ENCODE measurements at places on chromosomes 1 and 21.
A peak's percentile ranks its signal among the peaks of the same experiment; 100 is the strongest.

GRCh38 chr1:43994794-43995790 is 3.7 kb downstream of the CCDC24 start:
- no peak for DNase-seq

DNA sequence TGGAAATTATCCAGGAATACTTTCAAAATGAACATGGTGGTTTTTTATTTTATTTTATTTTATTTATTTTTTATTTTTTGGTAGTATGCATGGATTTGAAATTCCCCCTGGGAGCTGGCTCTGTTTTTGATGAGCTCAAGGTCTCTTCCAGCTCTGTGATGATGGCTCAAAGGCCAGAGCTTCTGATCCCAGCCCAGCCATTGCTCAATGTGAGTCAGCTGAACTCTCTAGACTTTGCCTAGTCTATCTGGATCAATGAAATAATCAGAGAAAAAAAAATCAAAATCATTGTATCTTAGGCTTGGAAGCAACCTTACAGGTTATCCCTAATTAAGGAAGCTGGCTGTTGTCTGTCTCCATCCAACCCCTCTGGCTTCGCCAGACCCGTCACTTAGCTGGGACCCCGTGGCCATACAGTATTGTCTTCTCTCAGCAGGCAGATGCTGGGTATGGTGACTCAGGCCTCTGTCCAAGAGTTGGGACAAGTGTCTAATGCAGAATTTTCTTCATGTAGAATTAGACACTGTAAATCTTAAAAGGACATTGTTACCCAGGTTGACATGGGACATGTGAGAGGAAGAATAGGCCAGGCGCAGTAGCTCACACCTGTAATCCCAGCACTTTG is 90.2 kb upstream of the LPGAT1 start:
- DNase-seq, result no peak

- peak; percentile 33 for DNase-seq
Measured at GRCh38 chr1:214446772-214447556, 104.4 kb downstream of the PTPN14 start.

DNA sequence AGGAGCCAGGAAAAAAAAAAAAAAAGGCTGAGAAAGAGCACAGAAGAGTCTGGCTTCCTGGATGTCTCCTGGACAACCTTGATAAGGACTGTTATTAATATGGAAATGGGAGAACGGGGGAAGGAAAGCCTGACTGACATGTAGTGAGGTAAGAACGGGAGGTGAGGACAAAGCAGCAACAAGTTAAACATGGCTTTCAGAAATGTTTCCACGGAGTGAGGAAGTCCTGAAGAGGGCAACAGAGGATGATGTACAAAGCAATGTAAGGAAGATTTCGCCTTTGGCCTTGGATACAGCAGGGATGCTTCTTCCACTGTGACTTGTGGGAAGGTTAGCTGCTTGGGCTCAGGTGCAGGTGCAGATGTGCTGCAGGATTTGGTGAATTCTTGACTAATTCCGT is 11.9 kb upstream of the NIBAN1 start:
- no peak for DNase-seq

DNA sequence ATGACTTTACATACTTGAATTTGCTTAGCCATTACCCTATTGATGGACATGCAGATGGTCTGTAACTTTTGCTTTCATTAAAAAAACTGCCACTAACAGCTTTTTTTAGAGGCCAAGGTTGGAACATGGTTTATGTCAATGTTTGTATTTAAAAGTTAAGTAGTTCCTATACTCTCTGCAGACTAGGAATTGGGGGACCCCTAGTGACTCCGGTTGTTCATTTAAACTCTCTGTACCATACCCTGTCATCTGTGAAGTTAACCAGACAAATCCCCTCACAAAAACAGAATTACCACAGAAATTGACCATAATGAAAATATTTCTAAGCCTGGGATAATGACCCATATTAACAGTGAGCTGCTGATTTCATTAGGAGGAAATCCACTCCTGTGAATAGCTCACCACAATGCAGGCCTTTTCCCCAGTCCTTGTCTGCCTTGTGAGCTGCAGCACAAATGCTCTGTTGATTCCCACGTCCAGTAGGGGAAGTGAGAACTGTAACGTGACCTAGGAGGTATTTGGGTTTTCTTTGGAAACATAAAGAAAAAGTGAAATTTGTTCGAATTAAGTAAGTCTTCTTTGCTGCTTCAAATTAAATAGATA is 30.2 kb upstream of the CD101 start:
- no peak for DNase-seq

DNA sequence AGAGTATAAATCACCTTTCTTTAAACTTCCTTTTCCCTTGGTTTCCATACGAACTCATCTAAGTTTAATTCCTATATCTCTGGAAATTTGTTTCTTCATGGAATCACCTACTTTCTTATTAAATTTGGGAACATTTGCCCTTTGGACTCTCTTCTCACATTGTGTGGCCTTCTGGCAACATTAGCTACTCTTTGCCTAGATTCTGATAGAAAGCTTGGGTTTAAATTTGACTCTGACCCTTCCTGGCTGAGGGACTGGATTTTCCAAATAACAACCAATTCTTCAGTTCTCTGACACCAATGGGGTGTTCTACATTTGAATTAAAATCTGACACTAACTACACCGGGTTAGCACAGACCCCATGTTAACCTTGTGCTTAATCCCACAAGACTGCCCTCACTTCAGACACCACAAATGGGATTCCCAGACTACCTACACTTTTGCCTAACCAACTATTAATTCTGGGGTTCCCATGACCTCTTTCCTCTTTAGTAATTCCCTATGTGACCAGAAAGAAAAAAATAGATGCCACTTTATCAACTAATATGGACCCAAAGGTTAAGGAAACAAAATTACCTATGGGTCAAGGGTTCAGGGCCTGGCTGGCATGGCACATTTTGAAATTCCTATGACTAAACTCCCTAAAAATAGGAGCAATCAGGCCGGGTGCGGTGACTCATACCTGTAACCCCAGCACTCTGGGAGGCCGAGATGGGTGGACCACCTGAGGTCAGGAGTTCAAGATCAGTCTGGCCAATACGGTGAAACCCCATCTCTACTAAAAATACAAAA is 9.7 kb upstream of the THEM4 start:
- no peak for DNase-seq

DNA sequence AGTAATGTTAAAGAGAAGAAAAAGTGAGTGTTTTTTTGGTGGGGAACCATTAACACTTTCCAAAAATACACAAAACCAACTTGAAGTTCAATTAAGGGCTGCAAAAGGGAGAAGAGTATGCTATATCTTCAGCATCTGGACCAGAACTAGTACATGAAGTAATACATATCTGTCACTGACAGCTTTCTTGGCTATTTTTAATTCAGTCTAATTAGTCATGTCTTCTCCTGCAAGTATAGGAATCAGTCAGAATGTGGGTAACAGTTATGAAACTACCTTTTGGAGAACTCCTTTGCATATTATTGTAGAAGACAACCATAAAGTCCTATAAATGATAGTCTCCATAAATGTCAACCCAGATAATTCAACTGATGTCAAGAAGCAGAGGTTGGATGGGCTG is 901.2 kb downstream of the TTLL7 start:
- no peak for DNase-seq

GRCh38 chr21:36550761-36551160 is 70.8 kb upstream of the CLDN14 start:
- no peak for DNase-seq

- no peak for DNase-seq
Measured at GRCh38 chr1:242447689-242448088, 76.8 kb downstream of the PLD5 start.

- DNase-seq, result no peak
Measured at GRCh38 chr1:85623061-85623471, 42.5 kb downstream of the CCN1 start.

DNA sequence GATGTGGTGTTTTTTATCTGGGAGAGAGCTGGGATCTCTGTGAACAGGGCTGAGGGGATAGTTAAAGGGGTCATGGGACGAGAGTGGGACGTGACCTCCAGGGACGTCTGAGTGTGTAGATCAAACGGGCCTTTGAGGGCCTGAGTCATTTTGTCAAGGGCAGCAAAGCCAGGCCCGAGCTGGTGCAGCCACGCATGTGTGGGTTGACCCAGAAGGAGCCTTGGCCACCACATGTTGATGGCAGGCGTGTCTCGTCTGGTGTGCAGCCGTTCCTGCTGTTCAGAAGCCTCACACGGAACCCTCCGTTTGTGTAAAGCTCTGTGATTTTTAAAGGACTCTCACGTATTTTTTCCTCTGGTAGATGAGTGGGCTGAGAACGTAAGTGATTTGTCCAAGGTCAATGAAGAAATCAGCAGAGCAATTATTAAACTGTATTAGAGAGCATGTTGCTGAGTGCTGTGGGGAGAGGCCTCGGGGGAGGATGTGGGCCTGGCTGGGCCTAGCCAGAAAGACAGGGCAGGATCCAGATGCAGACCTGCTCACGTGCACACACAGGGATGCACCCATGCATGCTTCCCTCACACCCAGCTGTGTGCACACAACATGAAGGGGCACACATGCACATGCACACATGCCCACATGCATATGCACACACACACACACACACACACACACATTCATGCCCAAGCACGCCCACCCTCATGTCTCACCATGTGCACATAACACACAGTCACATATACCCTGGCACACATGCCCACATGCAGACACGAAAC is 89.8 kb downstream of the AJAP1 start:
- DNase-seq, result no peak

DNA sequence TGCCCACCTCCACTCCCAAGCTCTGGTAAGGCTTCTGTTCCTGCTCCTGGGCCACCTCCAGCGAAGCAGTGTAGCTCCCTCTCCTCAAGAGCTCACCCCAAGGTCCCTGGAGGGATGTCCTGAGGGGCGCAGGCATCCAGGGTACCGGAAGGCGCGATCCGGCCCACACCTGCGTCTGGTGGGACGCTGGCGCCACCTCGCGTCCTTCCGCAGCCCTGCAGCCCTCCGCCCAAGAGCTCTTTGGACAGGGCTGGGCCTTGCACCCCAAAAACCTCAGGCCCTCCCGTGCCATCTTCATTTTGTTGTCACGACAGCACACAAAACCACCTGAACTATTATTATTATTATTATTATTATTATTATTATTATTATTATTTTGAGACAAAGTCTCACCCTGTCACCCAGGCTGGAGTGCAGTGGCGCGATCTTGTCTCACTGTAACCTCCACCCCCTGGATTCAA is 49.2 kb upstream of the PAX7 start:
- peak; percentile 14 for DNase-seq

- DNase-seq, result no peak
Measured at GRCh38 chr1:14855268-14855667, 256.8 kb downstream of the KAZN start.

DNA sequence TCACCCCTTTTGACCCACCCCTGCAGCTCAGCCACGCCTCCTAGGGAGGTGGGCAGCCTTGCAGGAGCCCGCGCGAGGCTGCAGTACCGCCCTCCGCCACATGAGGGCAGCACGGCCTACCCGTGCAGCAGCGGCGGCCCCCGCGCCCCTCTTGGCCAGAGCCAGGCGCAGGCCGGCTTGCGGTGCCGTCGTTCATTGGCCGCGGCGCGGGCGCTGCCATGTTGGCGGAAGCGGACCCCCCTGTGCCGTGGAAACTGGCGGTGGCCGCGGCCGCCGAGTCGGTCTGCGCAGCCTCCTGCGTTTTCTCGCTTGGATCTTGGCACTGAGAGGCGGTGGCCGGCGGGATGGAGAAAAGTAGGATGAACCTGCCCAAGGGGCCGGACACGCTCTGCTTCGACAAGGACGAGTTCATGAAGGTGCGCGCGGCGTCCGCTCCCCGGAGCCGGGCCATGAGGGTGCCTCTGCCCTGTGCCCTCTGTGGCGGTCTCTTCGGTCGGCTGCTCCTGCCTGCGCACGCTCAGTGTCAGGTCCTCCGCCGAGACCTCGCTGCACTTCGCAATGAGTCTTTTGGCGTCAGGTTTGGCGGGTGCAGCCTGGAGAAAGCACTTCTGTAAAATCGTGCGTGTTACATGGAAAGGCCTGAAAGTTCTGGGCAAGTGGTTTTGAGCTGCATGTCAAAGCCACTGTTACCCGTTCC is at the start of gene COG2:
TSS of gene COG2 (plus strand) at position 219 of the 697 bp plus-strand sequence. CDS start at position 345, 126 bp downstream.
- DNase-seq, result peak; percentile 93

GRCh38 chr1:170732252-170732588 is 68.3 kb downstream of the PRRX1 start:
- DNase-seq, result no peak

GRCh38 chr1:166302989-166303758 is 136.4 kb upstream of the FAM78B start:
- DNase-seq, result no peak

DNA sequence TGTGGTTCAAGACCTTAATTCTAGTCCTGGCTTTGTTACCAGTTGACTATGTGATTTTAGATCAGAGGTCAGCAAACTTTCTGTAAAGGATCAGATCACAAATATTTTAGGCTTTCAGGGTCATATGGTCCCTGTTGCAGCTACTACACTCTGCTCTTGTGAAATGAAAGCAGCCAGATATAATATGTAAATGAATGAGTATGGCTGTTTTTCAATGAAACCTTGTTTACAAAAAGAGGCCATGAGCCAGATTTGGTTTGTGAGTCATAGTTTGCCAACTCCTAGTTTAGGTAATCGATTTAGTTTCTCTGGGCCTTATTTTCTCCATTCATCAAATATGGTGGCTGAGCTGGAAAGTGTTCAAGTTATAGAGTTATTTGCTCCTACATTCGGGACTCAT is 346.7 kb downstream of the NUF2 start:
- no peak for DNase-seq

DNA sequence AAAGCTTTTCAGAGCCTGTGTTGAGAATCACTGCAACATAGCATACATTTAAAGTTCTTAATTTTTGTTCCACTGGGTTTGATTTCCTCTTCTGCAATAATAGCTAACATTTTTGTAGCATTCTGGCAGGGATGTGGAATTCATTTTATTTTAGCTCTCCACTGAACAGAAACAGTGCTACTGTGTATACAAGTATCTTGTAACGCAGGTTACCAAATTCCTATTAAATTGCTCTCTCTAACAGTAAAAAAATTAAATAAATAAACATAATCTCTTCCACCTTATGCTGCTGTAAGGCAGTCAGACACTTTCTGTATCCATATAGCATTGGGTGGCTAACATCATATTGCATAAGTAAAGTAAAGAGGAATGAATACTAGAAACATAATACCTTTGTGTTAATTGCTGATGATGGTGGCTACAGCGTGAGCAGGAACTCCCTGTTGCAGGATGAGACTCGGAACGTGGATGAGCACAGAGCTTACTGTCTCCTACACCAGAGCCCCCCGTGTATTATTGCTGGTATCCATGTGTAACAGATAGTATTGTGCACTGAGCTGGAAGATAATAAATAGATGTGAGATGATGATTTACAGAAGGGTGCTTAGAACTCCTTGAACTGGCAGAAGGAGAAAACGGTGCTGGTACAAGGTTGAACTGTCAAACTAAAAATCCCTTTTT is 276.9 kb upstream of the SNX7 start:
- no peak for DNase-seq

DNA sequence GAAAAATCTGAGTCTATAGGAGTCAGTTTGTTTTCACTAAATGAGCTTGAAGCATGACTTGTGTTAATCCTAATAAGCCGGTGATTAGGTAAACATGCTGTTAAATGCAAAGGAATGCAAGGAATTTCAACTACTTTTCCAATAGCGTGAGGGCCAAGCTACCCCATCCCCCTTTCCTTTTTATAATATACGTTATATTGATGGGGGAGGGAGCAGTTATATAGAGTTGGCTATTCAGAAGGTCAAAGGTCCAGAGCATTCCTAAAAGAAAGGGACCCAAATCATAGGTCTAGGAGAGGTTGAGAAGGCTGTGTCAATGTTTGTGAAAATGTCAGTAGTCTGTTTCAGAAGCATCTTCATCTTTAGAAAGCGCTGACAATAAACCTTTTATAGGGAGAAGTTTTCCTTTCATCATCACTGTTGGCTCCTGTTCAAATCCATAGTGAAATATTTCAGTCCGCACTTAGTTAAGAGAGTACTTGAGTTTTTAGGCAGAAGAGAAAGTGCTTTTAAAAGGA is 3.8 kb downstream of the CCN1 start:
- no peak for DNase-seq

Data from prostate gland (tissue), 2 donors.